Activated T-helper 9 cell treated with anti-CD3 and anti-CD28 coated beads, Interleukin-2, amount 50 U/mL, for 16 hours (primary cell): ENCODE measurements at places on chromosomes 5 and 9.

GRCh38 chr9:19445452-19445851, 36.6 kb downstream of the ACER2 start:
- DNase-seq: no peak

- DNase-seq: no peak
Observed at GRCh38 chr5:179802207-179802883, 4.3 kb downstream of the MGAT4B start.

DNA sequence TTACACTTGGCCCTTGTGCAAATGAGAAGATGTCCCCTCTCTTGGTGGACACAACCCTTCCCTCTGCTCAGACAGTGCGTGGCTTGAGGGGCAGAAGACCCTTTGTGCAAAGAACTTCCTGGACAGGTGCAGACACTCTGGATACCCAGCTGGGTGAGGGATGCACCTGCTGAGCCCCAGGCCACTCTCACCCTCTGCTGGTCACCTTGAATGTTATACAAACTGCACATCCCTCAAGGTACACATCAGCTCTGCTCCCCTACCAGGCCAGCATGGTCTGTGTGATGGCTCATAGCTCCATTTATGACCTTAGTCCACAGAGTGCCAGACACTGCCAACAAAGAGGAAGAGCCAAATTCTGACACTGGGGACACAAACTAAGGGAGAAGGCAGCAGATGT, 3.1 kb upstream of the DIRAS2 start:
- no peak for DNase-seq

DNA sequence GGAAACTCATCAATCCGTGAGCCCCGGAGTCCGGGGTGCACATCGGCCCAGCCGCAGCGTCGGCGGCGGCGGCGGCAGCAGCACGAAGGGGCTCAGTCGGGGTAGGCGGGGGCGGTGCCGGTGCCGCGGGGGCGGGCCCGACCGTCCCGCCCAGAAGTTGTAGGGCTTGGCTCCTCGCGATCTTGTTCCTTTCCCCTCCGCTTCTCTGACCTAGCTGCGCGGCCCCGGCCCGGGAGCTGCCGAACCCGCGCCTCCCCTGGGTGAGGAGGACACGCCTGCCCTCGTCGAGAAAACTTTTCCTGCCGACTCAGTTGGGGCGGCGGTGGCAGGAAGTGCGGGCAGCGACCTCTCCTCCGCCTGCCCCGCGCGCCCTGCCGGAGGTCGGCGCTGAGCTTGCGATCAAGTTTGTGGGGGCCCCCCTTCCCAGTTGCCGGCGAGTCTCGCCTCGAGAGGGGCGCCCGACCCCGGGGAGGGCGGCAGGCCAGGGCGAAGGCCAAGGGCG, at the start of gene MAN2A1:
Gene MAN2A1, plus strand, starts transcription at position 188 of the 502 bp plus-strand sequence. CDS start 491 bp downstream, outside the sequence.
- DNase-seq: peak; percentile 67

DNA sequence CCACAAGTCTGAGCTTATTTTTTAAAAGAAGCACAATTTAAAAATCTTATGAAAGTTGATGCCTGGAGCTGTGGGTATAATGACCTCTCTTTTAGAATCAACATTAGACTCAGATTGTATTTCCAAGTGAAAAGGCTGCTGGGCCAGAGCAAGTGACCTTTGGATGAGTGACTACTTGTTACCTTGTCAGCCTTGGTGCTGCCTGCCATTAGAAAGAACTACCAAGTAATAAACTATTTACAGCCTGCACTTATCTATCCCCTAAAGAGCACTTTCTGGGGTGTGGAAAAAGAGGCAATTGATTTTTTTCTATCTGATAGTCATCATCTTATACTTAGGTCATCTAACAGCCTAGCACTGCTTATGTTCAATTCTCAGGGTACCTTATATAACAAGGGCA, 134.9 kb upstream of the FBXL17 start:
- DNase-seq: no peak

- no peak for DNase-seq
Observed at GRCh38 chr5:33507426-33507825, 66.7 kb downstream of the TARS1 start.

DNA sequence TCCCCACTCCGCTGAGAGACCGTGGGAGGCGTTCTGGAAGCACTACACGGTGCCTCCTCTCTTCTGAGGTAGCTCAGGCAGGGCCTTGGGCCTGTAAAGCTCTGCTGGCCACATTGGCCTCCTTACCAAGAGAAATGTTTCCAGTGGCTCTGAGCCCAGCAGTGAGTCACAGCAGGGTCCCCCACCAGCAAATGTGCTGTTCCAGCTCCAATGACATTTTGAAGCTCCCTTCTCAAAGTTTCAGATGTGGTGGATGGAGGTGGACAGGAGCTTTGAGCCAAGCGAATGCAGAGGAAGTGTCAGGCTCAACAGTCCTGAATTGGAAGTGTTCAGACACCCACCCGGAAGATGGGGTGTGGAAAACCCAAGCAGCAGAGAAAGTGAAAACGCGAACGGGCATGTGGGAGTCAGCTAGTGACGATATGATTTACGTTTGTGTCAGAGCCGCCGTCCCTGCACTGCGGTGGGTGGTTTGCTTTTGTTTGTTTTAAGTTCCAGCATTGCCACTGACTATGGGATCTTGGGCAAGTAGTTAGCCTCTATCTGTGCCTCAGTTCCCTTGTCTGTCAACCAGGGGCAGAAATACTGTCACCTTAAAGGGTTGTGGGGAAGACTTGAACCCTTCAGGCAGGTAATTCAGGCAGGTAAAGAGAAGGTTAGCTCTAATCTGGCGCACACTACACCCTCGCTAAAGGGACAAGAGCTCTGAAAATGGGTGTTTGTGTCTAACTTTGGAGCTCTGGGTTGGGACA, 38.2 kb downstream of the C5orf15 start:
- peak; percentile 50 for DNase-seq

- DNase-seq: no peak
Observed at GRCh38 chr9:111965566-111966019, 69.0 kb downstream of the UGCG start.

DNA sequence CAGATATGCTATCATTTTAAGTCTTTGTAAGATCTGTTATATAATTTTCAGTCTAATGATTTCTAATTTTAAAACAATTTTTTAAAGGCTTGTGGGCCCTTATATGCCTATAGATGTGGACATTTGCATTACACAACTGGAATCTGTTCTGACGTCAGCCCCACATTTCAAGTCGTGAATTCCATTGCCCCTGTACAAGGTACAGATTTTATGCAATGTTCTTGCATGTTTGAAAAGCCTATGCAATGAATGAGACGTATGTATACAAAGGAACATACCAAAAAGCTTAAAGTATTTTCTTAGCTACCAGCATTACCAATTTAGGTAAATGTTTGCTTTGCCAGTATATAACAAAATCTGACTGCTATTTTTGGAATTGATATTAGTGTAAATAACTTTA, 77.2 kb downstream of the ITGA1 start:
- no peak for DNase-seq

DNA sequence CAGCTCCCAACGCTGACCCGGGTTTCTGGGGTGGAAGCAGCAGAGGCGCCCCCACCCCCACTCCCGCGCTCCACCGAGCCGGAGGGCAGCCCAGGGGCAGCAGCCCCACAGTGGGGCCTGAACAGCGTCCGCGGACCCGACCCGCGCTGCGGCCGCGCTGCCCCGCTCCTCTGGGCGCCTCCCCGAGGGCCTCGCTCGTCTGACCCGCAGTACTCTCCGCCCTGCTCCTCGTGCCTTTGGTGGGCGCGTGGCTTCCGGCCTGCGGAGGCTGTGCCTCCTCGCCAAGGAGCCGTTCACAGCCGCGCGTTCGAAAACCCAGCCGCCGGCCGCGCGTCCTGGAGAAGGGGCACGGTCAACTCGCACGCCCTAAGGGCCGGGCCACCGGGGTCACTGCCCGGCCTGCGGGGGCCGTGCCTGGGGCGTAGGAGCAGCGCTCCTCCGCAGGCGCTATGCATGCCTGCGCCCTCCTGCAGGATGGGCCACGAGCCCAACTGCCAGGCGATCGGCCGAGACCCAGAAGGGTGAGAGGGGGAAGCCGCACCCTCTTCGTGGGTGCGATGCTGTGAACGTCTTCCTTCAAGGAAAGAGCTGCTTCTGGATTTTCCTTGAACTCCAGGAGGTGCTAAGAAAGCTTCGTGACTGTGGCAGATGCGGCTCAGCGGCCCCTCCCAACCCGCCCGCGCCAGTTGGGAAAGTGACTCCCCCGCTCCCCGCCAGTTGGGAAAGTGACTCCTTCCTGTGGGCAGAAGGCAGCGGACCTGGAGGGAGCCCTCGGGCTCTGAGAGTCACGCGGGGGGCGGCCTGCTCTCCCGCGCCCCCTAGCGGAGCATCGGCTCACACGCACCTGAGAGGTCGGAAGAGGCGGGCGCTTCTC, 82.7 kb downstream of the HSD17B3 start:
- DNase-seq: peak; percentile 27

GRCh38 chr5:131939690-131940345, 5.6 kb downstream of the MEIKIN start:
- DNase-seq: no peak

DNA sequence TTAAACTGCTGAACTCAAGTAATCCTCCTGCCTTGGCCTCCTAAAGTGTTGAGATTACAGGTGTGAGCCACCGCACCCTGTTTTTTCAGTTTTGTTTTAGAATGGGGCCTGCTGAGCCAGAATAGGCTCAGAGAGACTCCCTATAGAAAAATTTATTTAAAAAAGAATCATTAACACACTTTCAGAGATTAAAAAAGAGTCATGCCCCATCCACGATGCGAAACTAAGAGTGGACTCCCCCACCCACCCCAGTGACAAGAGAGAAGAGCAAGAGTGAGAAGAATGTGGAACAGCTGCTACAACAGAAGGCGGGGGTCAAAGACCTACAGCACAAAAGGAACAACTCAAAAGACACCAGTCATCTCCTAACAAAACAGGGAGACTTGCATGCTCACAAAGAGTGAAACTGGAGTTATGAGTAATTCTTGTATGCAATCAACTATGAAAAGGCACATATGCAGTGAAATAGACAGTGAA, 47.2 kb downstream of the GLDC start:
- peak; percentile 3 for DNase-seq

DNA sequence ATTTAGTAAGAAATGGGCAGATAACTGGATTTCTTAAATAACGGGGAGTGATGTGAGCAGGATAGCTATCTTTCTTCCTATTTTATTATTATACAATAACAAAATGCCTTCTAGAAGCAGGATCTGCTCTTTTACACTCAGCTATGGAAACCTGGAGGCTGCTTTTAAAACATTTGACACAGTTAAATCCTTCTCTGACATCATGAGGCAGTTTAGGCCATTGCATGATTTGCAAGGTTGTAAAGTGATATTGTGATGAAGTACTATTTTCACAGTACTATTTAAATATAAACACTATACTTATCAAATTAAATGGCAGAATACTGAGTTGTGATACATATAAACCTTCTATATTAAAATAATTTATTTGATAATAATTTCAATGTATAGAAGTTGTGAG, 93.9 kb downstream of the ZSWIM6 start:
- DNase-seq: no peak

- no peak for DNase-seq
Observed at GRCh38 chr5:157930710-157931109, 71.8 kb upstream of the CLINT1 start.

DNA sequence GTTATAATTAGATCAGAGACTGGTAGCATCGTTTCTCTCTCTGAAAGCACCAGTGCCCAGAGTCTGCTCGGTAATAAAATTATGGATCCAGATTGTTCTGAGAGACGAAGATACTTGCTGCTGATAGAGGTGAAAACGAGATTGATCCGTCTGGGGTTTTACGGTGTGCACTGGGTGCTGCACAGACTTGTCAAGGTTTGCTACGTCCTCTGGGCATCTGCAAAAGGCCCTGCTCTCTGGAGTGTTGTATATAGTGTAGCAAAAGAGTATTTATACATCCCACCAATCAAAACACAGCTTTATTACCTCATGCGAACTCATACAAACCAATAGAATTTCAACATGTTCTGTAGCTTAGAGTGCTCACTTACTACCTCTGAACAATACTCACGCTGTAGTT, 219.3 kb downstream of the PBX3 start:
- no peak for DNase-seq

- DNase-seq: no peak
Observed at GRCh38 chr5:20041326-20042274, 53.6 kb upstream of the CDH18 start.

GRCh38 chr5:167947306-167947705, 344.1 kb upstream of the WWC1 start:
- DNase-seq: no peak

DNA sequence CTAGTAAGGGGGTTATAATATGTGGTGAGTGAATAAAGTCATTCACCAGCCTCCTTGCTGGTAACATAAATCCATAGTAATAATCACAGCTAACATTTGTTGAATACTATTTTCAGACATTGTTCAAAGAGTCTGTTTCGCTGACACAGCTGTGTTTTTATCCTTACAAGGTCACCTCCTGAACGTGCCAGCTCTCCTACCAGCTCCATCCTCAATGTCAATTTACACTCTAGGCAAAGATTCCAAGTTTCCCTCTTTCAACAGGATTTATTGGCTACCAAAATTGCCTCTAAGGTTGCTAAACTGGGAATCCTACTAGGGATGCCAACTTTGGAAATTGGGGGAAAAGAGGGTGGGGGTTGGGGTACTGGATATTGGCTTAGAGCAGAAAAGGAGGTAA, 30.7 kb upstream of the SMC5 start:
- DNase-seq: no peak

DNA sequence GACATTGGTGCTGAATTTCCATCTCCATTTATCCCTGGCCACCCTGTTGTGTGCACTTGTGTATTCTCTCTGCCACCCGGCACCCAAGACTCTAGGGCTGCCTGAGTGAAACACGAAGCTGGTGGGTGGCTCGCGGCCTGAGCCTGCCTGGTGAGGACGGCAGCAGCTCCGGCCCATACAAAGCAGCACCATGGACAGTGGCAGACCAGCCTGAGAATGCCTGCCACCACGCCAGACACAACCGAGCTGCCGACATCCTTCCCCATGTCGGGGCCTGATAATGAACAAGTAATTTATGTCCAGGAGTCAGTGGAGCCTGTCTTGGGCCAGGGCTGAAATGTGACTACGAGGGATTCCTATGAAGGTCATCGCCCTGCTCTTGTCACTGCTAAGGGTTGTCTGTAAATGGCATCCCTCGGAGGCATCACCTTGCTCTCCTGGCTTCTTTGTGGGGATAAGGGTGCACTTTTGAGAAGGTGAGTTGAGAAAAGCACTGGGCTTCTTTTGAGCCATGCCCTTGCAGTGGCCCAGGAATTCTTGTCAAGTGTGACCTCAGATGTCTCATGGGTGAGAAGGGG, 175.7 kb downstream of the MELK start:
- no peak for DNase-seq

- no peak for DNase-seq
Observed at GRCh38 chr9:113255438-113255837, 19.9 kb downstream of the CDC26 start.

DNA sequence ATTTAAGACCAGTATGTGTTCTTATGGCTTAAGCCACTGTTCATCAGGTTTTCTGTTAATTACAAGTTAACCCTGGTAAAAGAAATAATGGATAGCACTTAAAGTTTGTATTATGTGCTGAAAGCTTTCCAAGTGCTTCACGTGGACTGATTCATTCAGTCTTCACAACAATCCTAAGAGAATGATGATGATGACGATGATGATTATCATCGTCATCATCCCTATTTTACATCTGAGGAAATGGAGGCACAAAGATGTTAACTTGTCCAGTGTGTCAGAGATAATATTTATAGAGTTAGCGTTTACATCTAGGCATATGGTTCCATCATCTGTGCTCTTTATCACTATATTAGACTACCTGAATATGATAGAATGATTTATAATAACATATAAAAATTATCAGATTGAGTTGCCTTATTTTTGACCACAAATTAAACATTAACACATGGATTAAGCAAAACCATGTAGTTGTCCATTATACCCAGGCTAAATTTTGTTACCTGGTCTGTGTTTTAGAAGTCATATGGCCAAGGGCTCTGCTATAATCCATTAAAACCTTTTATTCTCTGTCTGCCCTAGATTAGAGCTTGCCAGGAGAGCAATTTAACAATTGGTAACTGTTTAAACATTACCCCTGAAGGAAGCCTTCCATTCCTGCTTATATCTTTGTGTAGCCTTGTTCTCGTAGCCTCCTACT, 102.3 kb upstream of the MAP3K1 start:
- DNase-seq: no peak
